ENCODE measurements at places on chromosomes 7 and 10. TPM values are rescaled to one million over a fixed set of nuclear protein-coding genes. Genes with fewer than 3 reads are reported as not detected.

DNA sequence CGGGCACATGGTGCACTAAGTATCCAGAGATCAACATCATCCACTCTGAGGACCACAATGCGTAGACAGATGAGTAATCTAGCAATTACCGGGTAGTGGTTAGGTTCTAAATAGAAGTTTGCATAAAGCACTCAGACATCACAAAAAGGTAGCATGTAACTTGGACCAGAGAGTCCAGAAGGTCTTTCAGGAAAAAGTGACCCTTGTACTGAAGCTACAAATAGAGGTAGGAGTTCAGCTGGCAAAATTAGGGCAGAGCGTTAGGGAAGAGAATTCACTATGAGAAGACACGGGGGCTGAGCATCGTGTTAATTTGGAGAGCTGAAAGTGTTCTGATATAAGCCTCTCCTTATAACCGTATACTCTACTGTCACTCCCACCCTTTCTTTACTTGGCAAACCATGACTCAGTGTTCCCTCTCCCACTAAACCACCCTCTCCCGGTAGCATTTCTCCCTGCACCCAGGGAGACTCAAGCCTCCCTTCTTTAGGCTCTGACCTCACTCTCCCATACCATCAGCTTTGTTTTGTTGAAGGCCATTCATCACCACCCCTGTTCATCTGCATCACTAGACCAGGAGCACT, 222.2 kb upstream of the FZD1 start:
- no peak for DNase-seq
- H3K4me3 ChIP-seq, result no peak overlapping the region
- H3K4me1 ChIP-seq, result no peaks in the 10 kb centered on the region
- H3K27me3 ChIP-seq, result no peaks in the 10 kb centered on the region
- H3K36me3 ChIP-seq, result no peaks in the 10 kb centered on the region

DNA sequence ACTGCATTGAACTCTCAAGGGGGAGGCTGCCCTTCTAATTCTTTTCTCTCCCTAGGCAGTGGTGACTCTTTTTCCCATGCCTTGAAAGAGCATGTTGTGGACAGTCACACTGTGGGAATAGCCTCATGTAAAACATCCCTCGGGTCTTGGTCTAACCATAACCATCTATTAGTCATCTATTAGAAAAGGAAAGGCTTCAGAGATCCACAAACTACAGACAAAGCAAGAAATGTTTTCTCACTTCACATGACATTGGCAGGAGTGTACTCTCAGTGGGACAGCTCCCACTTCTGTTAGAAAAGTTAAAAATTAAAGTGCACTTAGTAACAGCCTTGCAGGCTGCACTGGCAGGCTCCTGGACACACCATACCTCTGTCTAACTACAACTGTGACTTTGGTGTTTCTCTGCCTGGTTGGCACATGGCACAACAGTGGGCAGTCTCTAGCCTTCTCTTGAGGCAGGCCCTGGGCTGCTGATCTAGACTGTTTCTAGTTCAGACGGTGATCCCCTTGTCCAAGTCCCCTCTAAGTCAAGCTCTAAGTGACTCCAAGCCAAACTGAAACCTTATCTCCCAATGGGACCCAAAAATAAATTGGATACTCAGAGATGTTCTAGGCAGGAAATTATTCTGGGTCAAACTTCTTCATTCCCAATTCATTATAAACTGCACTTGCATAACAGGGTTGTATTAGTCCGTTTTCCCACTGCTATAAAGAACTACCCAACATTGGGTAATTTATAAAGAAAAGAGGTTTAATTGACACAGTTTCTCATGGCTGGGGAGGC, 57.9 kb upstream of the ITGB1 start:
- no peak for DNase-seq
- no peak overlapping the region for H3K4me3 ChIP-seq
- peaks cover 7% of the 10 kb centered on the region for H3K4me1 ChIP-seq
- no peak overlapping the region for H3K27ac ChIP-seq

SPDYE9 gene
- total RNA-seq, result not detected

TNPO3 gene
- 47.8 TPM for total RNA-seq

All from B cell (primary cell).